ENCODE measurements at places on chromosomes 16 and 17.

DNA sequence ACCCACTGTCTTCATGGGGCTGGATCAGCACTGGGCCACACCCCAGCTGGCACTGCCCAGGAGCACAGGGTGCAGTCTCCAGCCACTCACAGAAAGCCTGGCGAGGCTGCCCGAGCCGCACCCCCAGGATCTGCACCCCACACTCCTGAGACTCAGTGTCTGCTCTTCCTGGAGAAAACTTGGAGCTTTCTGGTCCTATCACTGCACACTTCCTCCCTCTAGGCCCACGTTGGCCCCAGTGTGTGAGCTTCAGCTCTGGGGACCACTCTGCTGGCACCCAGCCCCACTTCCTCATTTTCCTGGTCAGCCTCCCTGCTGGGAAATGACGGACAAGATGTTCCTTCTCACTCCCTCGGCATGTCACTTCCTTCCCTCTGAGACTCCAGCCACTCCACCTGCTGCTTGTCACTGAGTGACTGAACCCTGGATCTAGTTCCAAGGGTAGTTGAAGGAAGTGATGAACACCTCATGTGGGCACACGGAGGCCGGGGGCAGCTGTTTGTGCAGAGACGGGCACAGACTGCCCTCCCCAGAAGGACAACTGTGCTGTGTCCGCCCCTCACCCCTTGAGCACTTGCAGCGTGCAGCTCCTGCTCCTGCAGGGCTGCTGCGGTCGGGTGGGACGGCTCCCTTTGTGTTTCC, 29.0 kb downstream of the ZC3H18 start:
- DNase-seq = no peak

DNA sequence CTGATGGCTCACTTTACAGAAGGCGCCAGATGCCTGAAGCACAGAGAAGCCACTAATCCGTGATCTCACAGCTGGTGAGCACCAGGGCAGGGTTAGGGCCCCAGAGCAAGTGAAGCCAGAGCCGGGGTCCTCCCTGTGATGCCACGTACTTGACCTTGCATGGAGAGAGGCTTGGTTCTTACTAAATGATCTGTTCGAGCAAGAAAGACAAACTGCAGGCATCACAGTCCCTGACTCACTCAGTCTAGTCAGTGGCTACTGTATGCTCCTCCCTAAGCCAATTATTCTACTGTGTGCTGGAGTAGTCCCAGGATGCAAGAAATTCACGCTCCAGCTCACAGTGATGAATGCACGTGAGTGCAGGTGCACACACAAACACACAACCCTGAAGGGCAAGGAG, 55.4 kb downstream of the SDK2 start:
- peak; percentile 75 for DNase-seq

DNA sequence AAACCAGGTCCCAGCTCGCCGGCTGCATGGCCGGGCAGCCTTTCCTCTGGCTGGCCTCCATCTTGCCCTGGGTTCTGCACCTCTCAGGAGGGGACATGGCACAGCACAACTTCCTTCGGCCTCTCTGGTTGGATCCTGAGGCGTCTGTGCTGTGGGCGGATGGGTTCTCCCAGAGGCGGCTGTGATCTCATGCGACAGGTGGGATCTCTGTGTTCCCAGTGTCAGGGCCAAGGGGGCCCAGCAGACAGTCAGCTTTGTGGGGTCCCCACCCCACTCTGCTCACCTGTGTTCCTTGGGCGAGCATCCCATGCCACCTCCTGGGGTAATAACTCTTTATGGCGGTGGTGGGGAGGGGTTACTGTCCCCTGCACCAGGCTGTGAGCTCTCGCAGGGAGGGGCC, 35.8 kb downstream of the FA2H start:
- no peak for DNase-seq

DNA sequence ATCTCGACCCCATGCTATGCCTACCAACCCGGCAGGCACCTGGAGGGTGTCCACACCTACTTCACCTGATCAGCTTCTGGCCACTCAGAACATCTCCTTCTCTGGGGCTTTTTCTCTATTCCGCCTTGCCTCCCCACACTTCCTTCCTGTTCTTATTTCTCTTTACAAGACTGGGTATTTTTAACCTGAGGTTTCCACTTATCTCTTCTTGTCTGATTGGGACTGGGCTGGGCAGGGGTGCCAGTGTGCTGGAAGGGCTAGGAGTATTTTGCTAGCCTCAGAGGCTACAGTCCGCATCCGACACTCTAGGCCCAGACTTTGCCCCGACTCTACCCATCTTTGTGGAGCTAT, 26.2 kb upstream of the ZNF652 start:
- DNase-seq = peak; percentile 15

- no peak for DNase-seq
These were observed 817 bp downstream of the NDUFAF8 start for GRCh38 chr17:81239714-81240555.

GRCh38 chr17:82407255-82407654, 10.9 kb upstream of the HEXD start:
- no peak for DNase-seq

DNA sequence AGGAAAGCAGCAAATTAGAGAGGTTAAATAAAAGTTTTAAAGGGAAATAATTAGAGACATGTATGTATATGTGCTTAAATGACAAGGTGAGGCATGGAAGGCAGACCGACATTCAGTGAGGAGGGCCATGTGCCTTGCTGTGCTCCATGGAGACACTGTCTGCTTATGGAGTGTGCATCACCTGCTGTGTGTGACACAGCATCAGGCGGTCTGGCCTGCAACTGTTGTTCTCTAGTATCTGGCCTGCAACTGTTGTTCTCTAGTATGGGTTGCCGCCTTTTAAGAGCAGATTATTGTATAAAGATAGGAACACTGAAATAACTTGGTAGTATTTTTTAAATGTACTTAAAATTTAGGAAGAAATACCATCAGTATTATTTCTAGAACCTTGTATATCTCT, 225.1 kb downstream of the LGALS9B start:
- no peak for DNase-seq

DNA sequence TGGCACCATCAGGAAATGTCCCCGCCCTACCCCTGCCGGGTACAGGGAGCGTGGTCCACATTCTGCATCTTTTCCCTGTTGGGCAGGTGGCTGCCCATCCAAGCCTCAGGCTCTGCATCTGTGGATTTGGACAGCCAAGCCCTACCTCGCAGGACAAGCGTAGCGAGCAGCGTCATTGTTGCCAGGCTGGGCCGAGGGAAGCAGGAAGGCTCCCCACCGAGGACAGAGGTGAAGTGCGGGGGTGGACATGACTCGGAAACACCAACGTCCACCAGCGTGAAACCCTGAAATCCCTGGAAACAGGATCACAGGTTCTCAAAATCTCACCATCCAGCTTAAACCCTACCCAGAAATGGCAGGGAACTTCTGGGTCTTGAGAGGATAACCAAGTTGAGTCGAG, 73.6 kb downstream of the SOCS1 start:
- no peak for DNase-seq

DNA sequence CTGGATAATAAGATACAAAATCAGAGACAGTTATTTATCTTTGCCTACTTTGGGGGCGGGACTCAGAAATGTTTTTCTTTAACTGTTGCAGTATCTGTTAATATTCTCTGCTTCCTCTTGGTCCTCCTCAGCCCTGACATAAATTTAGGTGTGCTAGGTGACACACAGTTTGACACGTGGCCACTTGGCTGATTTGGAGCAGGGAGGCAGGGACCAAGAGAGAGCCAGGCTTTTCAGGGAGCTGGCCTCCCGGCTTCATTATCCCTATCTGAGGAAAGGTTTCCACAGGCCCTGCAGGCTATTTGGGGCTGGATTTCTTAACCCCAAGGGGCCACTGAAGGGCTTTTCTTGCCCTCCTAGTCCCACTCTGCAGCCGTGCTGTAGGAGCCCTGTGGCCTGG, 20.1 kb upstream of the NAT9 start:
- DNase-seq = no peak

- DNase-seq = no peak
These were observed 130.1 kb upstream of the HLF start for GRCh38 chr17:55134486-55135157.

DNA sequence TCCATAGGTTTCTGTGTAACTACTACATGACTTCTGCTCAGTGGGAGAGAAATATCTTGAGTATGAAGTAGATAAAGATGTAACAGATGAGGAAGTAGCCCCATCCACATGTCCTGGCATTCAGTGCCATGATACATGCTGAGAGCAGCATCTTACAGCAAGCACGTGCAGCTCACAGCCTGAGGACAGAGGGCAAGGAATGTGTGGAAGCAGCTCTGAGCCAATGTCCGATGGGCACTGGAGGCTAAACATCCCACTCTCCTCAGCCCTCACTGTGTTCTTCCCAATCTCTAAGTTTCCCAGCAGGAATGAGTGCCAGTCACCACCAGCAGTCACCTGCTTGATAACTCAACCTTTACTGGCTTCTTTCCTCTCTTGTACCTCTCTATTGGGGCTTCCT, 40.4 kb downstream of the CFDP1 start:
- no peak for DNase-seq

GRCh38 chr17:72122765-72123529, 2.1 kb downstream of the SOX9 start:
- DNase-seq = peak; percentile 59

GRCh38 chr17:75553295-75554110, 28.0 kb downstream of the LLGL2 start:
- no peak for DNase-seq

DNA sequence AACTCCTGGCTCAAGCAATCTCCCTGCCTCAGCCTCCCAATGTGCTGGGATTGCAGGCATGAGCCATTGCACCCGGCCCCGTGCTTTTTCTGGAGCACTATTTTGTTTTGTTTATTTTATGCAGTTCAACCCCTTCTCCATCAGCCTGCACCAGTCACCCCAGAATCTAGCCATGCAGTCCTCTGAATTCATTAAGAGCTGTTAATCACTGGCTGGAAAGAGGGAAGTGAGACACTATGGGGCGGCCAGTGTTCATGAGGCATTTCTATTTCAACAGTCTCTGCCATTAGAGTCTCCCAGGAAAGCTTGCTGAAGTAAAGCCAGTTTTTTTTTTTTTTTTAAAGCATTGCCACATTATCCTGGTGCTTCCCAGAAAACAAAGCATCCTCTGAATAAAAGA, 1.7 kb downstream of the VWA3A start:
- no peak for DNase-seq

DNA sequence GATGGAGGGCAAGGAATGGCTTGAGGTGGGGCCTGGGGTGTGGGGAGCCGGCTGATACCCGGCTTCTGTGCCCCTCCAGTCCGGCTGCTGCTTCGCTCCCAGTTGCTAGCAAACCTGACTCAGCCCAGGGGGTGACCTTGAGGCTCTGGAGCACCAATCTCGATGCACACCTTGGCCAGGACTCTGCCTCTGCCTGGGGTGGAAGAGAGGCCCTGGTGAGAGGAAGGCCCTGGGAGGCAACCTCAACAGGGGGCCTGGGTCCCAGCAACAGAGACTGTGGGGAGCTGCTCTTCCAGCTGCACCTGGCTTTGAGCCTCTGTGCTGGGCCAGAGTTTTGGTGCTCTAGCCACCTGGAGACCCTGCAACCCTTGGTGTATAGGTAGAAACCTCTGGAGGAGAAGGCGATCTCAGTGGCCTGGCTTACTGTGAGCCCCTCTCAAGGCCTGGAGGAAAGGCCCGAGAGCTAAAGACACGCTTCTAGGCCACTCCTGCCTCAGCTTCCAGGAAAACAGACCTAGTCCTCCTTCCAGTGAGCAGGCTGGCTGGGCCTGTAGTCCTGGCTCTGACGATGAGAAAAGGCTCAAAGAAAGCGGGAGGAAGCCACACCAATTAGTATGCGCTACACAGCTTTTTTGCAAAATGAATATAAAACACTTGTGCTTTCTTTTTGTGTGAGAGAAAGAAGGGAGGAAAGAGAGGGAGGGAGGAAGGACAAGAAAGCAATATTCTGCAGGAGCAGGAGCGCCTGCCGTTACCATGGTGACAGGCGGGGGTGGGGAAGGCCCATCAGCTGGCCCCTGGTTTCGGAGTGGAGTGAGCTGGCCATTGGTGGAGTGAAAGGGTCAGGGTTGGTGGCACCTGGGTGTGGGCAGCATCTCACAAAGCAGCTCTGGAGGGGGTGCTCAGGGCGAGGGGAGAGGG, 51.0 kb downstream of the VAC14 start:
- DNase-seq = no peak
